ENCODE measurements at places on chromosomes 1 and 21.
A peak's percentile ranks its signal among the peaks of the same experiment; 100 is the strongest.

DNA sequence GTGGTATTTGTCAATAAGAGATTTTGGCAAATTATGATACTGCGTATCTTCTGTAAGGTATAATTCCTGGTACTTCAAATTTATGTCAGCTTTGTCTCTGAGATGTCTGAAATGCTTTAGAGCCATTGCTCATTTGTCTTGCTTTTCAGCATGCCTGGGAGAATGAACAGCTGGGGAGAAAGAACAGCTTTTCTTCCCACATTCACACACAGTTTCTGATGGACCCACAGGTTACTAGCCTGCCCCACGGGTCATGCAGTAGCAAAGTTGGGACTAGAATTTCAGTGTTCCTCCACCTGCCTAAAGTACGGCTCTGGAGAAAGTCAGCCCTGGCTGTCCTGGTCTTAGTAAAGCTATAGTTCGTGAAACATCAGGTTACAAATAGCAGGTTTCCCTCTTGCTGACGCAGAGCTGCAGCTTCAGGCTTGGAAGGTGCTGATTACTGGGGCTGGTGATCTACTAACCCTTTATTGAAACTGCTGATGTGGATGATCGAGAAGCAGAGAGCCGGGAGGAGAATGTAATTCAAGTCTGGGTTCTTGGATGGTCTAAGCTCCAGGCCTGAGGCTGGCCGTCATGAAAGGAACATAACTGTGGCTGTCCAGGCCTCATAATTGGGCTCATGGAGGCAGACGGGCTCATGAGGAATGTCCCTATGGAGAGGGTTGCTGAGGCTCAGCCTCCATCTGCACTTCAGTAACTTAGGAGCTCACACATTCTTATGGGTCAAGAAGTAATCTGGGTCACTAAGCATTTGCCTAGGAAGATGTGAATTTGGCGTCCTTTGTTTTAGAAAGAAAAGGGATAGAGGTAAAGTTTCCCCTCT is 12.4 kb downstream of the GALNT2 start:
- no peak for DNase-seq

GRCh38 chr1:98035602-98036002 is 114.8 kb upstream of the DPYD start:
- no peak for DNase-seq

DNA sequence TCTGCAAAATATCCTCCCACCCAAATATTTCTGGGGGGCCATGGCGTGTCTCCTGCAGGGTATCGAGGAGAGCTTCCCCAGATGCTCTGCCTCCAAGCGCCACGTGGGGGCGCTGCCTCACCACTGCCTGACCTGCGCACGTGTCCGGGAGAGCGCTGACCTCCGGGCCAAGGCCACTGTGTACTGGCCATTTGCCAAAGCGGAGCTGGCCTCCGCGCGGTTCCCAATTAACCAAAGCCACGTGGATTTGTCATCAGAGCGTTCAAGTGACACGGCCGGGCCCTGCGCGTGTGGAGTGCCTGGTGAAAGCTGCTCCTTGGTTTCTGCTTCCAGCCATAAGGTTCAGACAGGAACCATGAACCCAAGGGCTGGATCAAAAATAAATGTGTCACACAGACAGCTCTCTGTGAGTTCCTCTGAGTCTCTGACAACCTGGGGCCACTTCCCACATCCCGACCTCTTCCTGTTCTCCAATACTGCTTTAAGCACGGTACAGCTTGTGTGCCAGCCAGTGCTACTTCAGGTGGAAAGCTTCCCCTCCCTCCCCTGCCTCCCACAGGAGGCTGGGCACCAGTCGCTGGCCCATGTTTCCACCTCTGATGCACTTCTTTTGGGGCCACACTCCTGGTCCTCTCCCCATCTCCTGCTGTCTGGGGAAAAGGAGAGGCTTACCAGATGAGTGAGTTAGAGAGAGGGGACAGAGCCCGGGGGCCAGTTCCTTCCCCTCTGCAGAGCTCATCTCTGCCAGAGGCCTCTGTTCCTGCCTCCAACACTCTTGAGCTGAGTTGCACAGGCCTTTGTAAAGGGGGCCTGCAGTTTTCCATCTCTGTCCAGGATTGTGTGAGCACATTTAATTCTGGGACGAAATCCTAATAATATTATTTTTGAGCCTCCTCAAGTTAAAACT is 26.1 kb downstream of the ZP4 start:
- DNase-seq: peak; percentile 62

DNA sequence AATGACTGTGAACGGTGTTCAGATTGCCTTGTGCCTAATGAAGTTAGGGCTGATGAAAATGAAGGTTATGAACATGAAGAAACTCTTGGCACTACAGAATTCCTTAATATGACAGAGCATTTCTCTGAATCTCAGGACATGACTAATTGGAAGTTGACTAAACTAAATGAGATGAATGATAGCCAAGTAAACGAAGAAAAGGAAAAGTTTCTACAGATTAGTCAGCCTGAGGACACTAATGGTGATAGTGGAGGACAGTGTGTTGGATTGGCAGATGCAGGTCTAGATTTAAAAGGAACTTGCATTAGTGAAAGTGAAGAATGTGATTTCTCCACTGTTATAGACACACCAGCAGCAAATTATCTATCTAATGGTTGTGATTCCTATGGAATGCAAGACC is 96.6 kb downstream of the ZFYVE9 start:
- DNase-seq: peak; percentile 21

DNA sequence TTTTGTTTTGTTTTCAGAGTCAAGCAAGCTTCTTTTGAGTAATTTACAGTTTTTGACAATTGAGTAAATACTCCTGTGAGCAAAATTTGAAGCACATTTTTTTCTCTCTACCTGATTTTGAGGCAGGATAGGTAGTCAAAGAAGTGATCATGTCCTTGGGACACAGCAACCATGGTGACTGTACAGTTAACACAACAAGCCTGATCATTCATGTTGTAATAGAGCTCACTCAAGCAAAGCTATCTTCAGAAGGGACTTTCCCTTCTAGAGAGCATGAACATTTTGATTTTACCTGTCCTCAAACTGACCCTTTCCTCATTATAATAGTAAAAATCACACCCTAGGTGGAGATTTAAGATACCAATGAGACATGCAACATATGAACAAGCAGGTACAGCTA is 126.5 kb upstream of the KCNK1 start:
- DNase-seq: no peak

GRCh38 chr1:43386676-43387075 is 2.9 kb downstream of the MED8 start:
- no peak for DNase-seq

GRCh38 chr1:215376544-215377264 is 190.4 kb upstream of the KCTD3 start:
- no peak for DNase-seq

- peak; percentile 84 for DNase-seq
Observed at GRCh38 chr1:45892068-45892785, 88.8 kb downstream of the MAST2 start.

GRCh38 chr21:17742181-17742580 is 77.0 kb downstream of the C21orf91 start:
- DNase-seq: no peak

GRCh38 chr1:169363046-169363730 is 4.4 kb downstream of the NME7 start:
- peak; percentile 79 for DNase-seq

DNA sequence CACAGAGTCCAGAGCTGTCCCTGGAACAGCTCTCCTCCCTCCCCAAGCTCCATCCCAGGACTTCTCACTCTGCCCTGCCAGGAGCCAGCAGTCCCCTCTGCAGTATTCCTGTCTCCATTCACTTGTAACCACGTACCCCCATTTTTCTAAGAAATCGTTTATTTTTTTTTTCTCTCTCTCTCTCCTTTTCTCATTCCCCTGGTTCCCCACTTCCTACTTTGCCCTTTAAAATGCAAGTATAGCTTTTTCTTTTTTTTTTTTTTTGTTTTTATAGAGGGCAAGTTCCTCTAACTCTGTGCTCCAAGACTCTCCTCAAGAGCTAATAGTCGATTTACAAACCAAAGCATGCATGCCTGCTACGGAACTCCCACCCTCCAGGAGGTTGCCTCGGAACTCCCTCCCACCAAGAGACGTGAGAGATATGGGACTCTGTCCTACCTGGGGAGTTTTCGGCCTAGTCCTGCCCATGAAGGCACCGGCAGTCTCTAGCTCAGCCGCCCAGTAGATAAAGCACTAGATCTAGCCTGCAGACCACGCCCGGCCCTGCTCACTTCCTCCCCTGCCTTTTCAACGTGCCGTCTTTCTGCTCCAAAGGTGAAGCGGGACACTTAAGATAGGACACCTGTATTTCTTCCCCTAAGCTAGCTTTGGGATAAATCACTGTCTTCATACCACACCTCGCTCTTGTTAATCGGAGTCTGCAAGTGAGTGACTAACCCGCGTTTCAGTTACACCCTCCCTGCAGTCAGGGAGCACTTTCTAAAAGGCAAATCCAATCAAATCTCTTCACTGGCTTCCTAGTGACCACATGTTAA is 27.7 kb downstream of the TNFRSF9 start:
- DNase-seq: no peak

DNA sequence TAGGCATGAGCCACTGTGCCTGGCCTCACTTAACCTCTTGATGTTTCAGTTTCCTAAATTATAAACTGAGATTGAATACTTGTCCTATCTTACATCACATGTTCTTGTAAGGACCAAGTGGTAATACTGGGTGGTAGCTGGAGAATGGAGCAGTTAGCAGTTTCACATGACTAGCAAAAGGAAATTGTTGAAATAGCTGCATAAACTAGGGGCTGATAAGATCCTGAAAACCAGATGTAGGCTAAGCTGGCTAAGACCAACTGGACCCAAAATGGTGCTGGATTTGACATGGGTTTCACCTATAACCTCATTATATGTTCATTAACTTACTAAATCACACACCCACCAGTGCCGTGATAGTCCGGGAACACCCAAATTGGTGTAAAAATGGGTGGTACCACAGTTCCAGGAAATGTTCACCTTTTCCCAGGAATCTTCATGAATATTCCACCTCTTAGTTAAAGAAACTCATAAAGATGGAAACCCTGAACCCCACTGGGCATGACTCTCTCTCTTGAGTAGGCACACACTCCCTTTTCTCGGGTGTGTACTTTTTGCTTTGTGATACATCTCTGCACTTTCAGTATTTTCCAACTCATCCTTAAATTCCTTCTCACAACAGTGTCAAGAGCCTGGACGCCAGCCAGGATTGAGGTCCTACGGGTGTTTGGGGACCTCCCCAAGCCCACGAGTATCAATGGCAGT is at the start of gene PAPPA2:
PAPPA2 (plus strand) TSS at position 502 of the 705 bp plus-strand sequence. CDS start 93,148 bp downstream, outside the sequence.
- DNase-seq: no peak

- DNase-seq: no peak
Observed at GRCh38 chr21:23130308-23130707, 2132.1 kb downstream of the NCAM2 start.

GRCh38 chr1:157112186-157112867 is 12.7 kb upstream of the ETV3L start:
- DNase-seq: no peak

GRCh38 chr1:238861342-238862066 is 524.9 kb upstream of the CHRM3 start:
- peak; percentile 4 for DNase-seq

GRCh38 chr1:181936768-181937581 is 124.5 kb downstream of the ZNF648 start:
- DNase-seq: peak; percentile 56

DNA sequence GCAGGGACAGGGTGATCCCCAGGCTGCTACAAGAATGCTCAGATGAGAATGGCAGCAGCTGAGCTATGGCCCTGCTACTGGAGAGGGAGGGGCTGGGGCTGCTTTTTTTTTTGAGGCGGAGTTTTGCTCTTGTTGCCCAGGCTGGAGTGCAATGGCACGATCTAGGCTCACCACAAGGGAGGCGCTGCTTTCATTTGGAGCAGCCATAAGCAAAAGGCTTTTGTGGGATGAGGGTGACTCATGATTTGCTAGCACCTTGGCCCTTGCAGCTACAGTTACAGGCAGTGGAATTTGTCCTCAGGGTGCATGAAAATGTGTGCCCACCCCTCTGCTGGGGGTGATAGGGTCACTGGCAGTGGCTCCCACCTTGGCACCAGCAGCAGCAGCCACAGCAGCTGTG is 32.4 kb upstream of the CYP4A22 start:
- DNase-seq: peak; percentile 56

DNA sequence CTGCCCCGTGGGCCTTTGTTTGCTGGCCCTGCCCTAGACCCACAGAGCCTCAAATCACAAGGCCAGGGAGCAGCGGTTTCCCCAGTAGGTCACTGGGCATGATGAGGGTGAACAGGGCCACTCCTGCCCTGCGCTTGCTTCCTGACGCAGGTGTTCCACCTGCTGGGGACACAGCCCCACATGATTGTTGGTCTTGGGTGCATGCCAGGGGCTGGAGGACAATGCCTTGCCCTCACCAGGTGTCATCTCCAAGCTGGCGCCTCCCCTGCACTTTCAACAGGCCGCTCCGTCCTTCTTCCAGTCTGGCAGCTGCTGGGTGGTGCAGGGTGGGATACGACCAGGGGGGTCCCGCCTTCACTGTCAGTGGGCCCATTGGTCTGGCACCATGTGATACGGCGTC is 24.3 kb downstream of the IL10RB start:
- no peak for DNase-seq

GRCh38 chr1:153430166-153430553 is 13.8 kb downstream of the S100A7A start:
- DNase-seq: no peak

GRCh38 chr1:169484683-169485430 is 887 bp downstream of the SLC19A2 start:
- DNase-seq: peak; percentile 65

DNA sequence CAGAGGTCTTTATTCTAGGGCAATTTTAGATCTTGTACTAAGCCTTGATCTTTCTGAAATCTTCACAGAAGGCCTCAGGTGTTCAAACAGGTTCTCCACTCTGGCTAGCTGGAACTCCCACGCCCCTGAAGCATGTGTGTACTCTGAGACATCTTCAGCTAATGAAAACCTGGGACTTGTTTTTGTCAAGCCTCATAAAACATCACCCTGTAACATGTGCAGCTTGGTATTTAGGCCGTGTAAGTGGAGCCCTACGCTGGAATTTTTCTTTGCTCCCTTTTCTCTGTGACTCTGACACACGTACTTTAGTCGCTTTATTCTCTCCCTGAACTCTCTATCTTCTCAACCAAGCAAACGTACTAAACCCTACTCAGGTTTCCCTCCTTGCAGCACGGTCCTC is 701.9 kb upstream of the ZP4 start:
- DNase-seq: no peak

GRCh38 chr1:168031198-168031597 is 94.3 kb upstream of the MPC2 start:
- no peak for DNase-seq

GRCh38 chr1:26112407-26112775 is 767 bp downstream of the PDIK1L start:
- DNase-seq: no peak

- peak; percentile 63 for DNase-seq
Observed at GRCh38 chr1:227317523-227318015, 723 bp downstream of the CDC42BPA start.

DNA sequence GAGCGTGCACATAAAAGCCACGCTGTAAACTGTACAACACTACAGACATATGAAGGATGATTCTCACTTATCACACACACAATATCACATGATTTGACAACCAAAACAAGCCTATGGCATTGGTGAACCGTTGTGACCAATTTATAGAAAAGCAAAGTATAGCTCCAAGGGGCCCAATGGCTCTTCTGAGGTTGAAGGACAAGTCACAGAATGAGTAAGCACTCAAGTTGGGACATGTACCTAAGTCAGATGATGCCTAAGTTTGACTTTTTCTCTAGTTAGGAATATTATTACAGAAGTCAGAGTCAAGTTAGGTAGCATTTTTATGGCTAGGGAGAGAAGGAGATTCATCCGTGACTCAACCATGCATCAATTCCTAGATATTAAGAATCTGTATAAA is 45.7 kb downstream of the PLPP3 start:
- DNase-seq: no peak

Data from Daoy (cell line).